ENCODE measurements at places on chromosomes 3 and 15. TPM values are rescaled to one million over a fixed set of nuclear protein-coding genes. Genes with fewer than 3 reads are reported as not detected.

TEX9 gene
- total RNA-seq: 5.4 TPM

LRRC3B gene
- total RNA-seq: not detected

DENND4A gene
- total RNA-seq: 5.2 TPM

IL17RB gene
- 0.96 TPM for total RNA-seq

RHOV gene
- 7.3 TPM for total RNA-seq

WNT5A gene
- total RNA-seq: 1.1 TPM

MYL3 gene
- total RNA-seq: not detected

SAMMSON gene
- total RNA-seq: not detected

COLQ gene
- total RNA-seq: 0.24 TPM

ZCWPW2 gene
- not detected for total RNA-seq

MESP1 gene
- 5.5 TPM for total RNA-seq

TMEM207 gene
- total RNA-seq: not detected

ZNF774 gene
- 1.2 TPM for total RNA-seq

SLCO3A1 gene
- total RNA-seq: 21.5 TPM

GOLGA8G gene
- not detected for total RNA-seq

ATG7 gene
- 16.9 TPM for total RNA-seq

MON1A gene
- total RNA-seq: 7.5 TPM

SPESP1 gene
- not detected for total RNA-seq

B3GALNT1 gene
- total RNA-seq: 0.10 TPM

DCLK3 gene
- total RNA-seq: not detected

CCDC54 gene
- not detected for total RNA-seq

CPLX3 gene
- total RNA-seq: 0.07 TPM

SLITRK3 gene
- total RNA-seq: not detected

INKA1 gene
- total RNA-seq: 1.1 TPM

CLDN16 gene
- not detected for total RNA-seq

RAB6B gene
- total RNA-seq: 2.1 TPM

COL7A1 gene
- 138 TPM for total RNA-seq

GABRB3 gene
- total RNA-seq: 76.9 TPM

PEX5L gene
- total RNA-seq: not detected

RHCG gene
- 46.6 TPM for total RNA-seq
